KG1 (cell line): ENCODE measurements at places on chromosomes 13 and 19.

DNA sequence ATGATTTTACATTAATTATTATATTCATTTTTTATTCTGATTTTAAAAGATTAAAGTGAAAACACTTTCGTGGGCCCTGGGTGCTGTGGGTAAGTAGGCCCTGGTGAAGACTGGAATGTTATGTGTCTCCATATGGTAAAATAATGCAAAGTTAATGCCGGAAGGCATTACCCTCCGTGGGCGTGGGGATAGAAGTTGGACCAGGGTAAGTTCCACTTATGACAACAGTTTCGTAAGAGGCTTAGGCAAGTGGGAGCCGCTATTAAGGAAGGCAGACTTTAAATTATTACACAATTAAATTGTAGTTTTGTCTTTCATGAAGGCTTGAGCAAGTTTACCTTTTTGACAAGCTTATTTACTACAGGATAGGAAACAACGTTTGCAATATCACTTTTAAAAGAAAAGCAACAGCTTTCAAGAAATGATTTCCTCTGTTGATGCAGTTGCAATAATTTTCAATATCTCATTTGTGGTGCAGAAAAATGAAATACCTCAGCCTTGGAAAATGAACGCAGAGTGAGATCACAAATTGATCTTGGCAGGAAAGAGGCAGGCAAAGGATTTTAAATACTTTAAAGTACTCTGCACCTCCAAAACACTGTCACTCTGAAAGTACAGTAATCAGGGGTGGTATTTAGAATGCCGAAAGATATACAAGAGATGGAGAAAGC lies 310.6 kb downstream of the DCT start:
- DNase-seq: no peak

- no peak for DNase-seq
These were observed 243.4 kb downstream of the ENOX1 start for GRCh38 chr13:43543331-43543730.

DNA sequence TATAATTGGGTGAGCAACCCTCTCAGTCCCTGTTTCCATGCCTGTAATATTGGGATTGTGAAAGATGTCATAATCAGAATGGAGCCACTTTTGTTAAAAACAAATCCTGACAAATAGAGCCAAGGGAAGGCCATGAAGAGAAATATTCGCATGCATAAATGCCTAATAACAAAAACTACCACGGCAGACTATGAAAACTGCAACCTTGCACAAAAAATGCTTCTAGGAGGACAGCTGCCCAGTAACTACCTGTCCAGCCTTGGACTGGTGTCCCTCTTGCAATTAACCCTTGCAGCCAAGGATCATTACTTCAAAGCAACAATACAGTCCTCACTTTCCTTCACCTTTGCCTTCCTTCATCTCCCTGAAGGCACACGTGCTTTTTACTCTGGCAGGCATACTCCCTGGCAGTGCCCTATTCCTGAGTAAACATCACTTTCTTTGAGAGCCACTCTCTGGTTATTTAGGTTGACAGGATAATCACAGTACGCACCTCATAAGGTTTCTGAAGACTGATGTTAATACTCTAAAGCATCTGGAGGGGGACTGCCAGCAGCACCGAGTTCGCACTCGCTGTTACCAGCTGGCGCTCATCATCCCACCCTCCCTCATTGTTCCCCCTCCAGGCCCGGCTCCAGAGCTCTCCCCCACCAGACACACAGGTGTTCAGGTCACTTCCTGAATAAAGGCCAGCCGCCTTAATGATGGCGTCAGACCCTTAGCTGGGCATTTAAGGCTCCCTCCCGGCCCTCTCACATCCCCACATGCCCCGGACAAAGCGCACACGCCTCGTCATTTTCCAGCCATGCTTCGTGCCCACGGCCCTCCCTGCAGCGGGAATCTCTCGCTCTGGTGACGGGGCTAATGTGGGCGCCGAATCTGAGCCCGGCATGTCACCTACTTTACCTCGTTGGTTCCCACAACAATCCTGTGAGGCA lies 57.3 kb downstream of the CDADC1 start:
- DNase-seq: no peak

DNA sequence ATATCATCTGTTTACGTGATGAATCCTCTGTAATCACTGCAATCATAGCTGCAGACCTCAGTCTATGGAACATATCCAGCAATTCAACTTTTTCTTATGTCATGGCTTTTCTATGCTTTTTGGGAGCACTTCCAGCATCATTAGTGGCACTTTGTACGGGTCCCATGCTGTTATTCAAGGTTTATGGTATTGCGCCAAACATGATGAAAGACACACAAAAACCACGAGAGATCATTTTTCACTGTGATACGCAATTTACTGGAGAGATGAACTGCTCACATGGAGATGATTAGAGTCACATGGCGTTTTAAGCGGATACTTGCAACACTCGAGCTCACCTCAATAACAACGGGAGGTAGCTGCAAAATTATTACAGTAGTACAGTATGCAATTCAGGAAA lies 2101.7 kb upstream of the PCDH20 start:
- no peak for DNase-seq

DNA sequence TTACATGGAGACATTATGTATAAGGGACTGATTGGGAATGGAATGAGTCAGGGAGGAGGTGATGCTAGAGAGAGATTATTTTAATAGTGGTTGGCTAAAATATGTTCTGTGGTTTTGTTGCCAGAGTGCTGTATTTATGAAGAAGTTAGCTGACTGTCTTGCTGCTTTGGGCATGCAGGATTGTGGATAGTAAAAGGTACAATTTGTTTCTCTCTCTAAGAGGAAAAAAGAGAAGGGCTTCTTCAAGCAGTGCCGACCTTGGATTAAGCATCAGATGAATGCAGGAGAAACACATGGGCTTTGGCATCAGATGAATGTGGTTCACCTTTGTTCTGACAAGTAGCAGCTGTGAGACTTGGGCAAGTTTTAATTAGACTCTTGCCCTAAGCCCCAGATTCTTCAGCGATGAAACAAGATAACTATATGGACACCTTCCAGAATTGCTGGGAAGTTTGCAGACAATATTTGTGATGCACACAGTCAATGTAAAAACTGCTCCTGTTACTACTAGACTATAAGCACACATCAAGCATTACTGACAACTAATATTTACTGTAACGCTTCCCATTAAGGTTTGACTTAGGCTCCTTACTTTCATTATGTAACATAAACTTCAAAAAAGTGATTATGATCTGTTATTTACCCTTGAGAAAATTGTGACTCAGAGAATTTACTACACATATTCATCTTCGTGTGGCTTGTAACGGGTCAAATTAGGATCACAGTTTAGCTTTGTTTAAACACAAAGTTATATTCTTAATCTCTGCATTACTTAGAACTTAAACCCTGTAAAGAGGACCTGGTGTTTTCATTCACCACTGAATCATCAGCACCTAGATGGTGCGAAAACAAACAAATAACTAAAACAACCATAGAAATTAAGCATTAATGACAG lies 824.0 kb downstream of the PCDH9 start:
- no peak for DNase-seq

GRCh38 chr13:49539746-49540145 lies 44.0 kb downstream of the PHF11 start:
- DNase-seq: no peak

GRCh38 chr19:41300555-41300954 lies 9.4 kb upstream of the CCDC97 start:
- no peak for DNase-seq

GRCh38 chr19:30719999-30720345 lies 347.8 kb downstream of the ZNF536 start:
- DNase-seq: no peak

DNA sequence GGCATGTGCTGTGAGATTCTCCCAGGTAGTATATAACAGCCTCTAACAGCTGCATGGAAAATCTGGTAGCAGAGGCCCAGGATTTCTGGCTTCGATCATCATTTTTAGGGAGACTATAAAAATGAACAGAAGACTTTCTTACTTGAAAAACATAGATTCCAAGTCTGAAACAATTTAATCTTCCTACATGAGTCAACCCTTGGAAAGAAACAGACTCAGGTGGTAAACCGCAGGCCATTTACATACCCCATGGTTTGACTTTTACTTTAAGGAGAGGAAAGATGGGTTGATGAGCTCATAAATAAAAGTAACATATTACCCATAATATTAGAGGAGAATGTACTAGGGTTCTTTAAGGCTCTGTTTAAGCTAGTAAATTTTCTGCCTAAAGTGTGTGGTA lies 121.6 kb downstream of the CYSLTR2 start:
- DNase-seq: no peak

GRCh38 chr19:55248704-55249103 lies 10.1 kb downstream of the PPP6R1 start:
- DNase-seq: no peak

GRCh38 chr19:32231691-32232090 lies 113.7 kb upstream of the ZNF507 start:
- DNase-seq: no peak

- no peak for DNase-seq
These were observed 20.3 kb downstream of the PLA2G4C start for GRCh38 chr19:48090281-48090802.

DNA sequence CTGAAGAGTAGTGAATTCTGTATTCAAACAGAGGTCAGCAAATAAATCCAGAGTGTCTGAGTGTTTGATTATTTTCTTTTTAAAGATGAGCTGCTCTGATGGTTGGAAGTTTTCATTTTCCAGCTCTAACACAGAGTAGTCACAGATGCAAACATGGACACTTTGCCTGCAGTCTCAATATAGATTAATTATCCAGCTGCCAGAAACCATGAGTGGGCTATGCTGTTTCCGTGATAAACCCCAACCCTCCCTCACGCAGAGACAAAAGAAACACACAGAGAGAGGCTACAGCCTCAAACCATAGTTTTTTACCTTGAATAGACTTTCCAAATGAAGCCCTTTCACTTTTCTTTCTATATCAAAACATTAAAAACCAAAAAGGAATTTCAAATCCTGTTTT lies 884.7 kb downstream of the DIAPH3 start:
- no peak for DNase-seq

GRCh38 chr19:56623006-56623405 lies 20.0 kb upstream of the SMIM17 start:
- DNase-seq: no peak

DNA sequence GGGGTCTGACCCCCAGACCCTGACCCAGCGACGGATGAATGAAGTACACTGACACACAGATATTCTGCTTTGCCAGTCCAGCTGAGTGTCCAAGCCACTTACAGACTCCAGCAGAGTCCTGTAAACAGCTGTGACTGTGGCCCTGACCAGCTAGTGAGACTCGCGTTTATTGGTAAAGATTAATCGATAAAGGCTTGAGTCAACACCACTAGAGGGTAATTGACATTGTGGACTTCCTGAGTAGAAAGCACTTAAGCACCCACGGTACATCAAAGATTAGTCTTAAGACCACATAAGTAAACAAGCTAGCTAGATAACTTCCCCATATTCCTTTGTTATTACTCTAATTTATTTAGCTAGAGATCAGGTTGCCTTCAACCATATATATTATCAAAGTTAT lies 146.0 kb downstream of the OXGR1 start:
- no peak for DNase-seq

DNA sequence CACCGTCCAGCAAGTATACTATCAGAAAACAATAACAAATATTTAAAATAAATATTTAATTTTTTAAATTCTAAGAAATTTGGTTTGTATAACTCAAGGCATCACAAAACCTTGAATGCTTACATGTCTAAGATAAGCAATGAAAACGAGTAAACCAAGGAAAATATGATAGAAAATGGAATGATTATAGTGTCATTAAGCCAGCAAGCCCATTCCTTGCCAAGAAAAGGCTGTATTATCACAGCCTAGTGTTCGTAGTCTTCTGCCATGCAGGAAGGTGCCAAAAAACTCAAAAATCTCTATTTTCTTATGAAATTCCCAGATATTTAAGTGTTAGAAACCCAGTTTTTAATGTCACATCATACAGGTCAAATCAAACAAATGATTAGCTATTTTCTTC lies 136.4 kb downstream of the STOML3 start:
- no peak for DNase-seq

- peak; percentile 78 for DNase-seq
These were observed 99.2 kb downstream of the SLC7A1 start for GRCh38 chr13:29496241-29496712.

GRCh38 chr13:20714563-20715329 lies 11.2 kb downstream of the IL17D start:
- no peak for DNase-seq

DNA sequence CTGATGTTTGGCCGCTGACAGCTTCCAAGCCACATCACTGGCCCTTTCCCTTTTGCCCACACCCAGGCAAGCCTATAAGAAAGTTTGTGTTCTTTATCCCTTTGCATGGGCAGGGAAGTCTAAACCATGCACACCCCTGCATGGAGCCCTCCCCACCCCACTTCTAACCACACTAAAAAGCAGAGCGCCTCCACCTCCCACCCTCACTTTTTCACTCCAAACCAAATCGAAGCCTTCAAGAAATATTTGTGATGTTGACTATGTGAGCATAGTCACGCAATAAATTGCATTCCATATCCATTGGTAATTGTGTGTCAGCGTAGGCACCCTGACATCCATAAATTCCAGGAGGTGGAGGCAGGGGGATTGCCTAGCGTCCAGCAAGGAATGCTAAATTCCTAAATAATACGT lies 104.4 kb upstream of the LSM14A start:
- no peak for DNase-seq

DNA sequence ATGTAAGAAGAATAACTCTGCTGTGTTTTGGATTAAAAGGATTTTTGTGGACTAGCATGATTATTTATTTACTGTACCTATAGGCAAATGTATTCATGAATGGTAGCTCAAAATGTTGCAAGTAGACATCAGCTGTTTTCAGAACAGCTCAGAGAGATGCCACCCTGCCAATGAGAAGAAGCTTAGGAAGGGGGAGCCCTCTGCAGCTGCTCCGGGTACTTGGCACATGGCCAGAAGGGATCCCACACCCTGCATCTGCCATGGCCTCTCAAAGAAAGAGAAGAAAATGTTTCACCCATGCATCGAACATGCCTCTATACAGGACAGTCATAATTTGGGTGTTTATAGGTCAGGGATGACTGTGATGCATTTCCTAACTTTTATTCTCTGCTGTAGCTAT lies 30.5 kb upstream of the MBNL2 start:
- DNase-seq: no peak

DNA sequence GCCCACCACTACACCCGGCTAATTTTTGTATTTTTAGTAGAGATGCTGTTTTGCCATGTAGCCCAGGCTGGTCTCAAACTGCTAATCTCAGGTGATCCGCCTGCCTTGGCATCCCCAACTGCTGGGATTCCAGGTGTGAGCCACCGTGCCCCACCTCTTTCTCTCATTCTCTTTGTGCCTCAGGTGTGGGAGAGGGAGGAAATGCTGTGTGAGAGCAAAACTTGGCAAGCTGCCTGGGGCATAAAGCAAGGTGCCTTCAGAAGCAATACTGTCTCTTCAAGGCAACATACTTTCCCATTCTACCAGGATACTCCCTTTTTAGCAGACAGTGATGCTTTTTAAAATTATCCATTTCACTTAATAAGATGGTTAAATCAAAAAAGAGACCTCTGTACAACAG lies 53.2 kb upstream of the RFC3 start:
- no peak for DNase-seq

GRCh38 chr13:21039097-21039800 lies 22.1 kb downstream of the LATS2 start:
- DNase-seq: no peak
